ENCODE measurements at places on chromosomes 13 and 19.

- no peak for DNase-seq
Observed at GRCh38 chr19:54203151-54203611, 2.5 kb downstream of the RPS9 start.

GRCh38 chr13:97435323-97435722, 1.4 kb downstream of the RAP2A start:
- no peak for DNase-seq

- no peak for DNase-seq
Observed at GRCh38 chr19:41255171-41255570, 9.0 kb upstream of the HNRNPUL1 start.

DNA sequence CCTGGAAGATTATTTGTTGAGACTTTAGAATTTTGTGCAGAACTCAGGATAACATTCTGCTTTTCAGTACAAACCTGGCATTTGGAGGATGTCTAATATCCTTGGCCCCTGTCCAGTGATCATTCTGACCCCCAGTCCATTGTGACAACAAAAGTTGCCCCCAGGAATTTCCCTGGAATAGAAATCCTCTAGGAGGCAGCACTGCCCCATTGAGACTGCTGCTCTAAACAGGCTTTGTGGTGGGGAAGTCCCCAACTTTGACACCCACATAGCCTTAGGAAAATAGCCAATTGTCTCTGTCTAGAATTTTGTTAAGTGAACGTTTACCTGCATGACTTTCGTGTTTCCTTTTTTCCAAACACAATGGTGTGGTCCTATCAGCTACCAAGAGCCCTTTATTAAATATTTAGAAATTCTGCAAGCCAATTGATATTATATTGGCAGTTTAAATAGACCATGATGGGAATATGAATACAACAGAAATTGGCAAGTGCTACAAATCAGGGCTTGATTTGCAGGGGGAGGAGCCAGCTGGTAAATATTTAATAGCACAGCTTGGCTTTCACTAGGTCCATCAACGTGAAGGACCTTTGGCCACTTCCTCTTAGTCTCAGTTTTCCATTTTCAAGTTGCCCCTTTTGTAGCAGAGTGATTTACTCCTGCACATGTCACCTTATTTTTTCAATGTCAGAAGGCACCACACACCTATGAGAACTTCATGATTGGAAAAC, 451.7 kb downstream of the EFNB2 start:
- peak; percentile 41 for DNase-seq

DNA sequence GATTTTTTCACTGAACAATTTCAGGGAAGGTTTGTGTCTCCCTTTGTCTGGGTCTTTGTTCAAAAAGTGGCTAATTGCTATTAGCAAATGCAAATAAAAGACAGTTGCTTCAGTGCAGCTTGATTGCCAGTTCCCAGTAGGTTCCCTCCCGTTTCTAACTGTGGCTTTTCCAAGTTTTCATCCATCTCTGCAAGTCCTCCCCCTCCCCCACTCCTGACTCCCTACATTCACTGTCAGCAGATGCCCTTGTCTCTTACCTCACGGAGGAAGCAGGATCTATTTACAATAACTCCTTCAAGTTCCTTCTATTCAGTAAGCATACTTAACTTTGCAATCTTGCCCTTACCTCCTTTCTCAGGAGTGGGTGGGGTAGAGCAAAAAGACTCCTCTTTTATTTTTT, 55.4 kb upstream of the SCEL start:
- no peak for DNase-seq

GRCh38 chr19:35673121-35673804, 6.9 kb downstream of the UPK1A start:
- DNase-seq, result peak; percentile 17

All from fibroblast of skin of right quadriceps (primary cell).